ENCODE measurements at places on chromosomes 7 and 10.

GRCh38 chr7:133021196-133021595 lies 60.7 kb downstream of the CHCHD3 start:
- no peak for DNase-seq

- no peak for DNase-seq
These were observed 1.6 kb downstream of the FAM133B start for GRCh38 chr7:92588561-92588960.

DNA sequence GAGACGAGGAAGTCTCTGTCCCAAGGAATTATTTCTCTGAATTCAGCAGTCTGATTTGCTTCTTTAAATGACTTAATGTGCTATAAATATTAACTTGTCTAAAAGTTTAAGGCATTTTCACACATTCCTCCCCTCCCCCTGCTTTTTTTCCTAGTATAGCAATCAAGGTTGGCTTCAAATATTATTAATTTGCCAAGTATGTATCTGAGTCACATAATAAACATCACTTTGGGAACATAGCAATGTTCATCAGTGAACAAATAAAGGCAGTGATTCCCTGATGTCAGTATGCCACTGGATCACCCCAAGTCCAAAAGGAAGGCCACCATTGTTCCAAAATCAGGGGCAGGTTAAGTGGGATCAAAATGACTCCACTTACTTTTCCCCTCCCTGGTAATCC lies 40.5 kb downstream of the PDE6C start:
- no peak for DNase-seq

DNA sequence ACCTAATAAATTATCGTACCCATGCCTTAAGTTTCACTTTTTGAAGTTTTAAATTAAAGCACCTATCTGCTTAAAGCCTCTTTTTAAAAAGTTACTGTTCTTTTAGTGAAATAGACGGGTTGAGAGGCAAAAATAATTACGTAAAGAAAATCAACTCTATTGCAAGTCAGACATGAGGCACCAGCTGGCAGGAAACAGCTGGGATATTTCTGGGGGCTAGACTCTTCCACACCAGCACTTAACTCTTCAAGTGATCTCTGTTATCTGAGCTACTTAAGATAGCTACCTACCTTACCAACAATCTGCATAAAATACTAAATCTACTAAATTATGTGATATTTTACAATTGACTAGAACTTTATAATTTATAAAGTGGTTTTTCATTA lies 35.8 kb downstream of the GBF1 start:
- DNase-seq: no peak

- no peak for DNase-seq
These were observed 31.7 kb upstream of the RHOBTB1 start for GRCh38 chr10:60975716-60976115.

- DNase-seq: no peak
These were observed 228.0 kb downstream of the PRKG1 start for GRCh38 chr10:51302316-51302715.

DNA sequence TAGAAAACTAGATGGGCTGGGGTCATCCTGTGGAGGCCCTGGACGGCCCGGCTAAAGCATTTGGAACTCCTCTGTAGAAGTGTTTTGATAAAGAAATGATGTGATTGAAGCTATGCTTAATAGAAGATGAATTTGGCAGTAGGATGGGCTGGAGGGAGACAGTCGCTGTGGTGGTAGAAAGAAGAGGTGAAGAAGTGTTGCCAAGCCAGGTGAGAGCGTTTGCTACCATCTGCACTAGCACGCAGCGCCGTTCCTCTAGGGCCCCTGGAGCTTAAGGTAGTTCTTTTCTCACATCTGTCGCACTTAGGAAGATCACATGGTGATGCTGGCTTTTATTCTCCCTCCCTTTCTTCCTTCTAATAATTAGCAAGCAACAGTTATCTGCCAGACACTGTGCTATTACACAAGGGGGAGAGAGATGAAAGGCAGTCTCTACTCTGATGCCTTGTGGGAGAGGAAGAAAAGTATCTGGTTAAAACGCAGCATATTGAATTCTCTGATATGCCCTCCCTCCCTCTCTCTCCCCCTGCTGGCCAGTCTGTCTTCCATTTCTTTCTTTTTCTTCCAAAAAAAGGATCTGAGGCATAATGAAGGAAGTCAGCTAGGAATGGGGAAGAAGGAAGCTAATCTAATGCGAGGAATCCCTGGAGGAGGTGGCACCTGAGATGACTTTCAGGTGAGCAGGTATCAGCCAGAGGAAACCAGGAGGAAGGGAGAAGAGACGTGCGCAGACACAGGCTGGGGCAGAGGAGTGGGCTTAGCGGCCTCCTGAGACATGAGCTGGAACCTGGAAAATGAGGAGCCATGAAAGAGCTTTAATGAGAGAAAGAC lies 162.3 kb upstream of the KLF14 start:
- DNase-seq: no peak

- DNase-seq: no peak
These were observed 7.3 kb upstream of the ELFN1 start for GRCh38 chr7:1662767-1663166.

- no peak for DNase-seq
These were observed 16.5 kb downstream of the CREB3L2 start for GRCh38 chr7:137985253-137985896.

GRCh38 chr10:36676756-36677430 lies 448.5 kb upstream of the ANKRD30A start:
- DNase-seq: no peak
